Stimulated activated memory B cell treated with anti-CD40 and anti-IgM and Interleukin-4, amounts not matched to agents 10 μg/mL and 1 μg/mL and 100 μg/mL, for 72 hours (primary cell): ENCODE measurements at places on chromosomes 3 and 15.

DNA sequence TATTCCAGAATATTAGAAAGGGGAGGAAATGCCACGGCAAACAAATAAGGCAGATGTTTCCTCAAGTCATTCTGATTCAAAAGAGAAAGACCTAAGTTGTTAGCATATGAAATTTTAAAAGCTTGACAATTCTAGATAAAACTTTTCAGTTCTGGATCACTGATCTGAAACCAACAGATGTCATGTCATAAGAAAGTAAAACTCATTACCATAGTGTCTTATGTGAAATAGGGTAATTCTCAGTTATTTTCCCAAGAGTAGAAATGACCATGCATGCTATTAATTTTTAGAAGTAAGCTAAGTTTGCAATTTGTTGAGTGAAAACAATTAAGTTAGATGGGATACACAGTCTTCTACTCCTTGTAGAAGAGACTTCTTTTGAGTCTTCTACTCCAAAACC, 630.3 kb downstream of the NAALADL2 start:
- no peak for ATAC-seq

- ATAC-seq: no peak
Observed at GRCh38 chr3:26015752-26016151, 225.9 kb downstream of the OXSM start.

DNA sequence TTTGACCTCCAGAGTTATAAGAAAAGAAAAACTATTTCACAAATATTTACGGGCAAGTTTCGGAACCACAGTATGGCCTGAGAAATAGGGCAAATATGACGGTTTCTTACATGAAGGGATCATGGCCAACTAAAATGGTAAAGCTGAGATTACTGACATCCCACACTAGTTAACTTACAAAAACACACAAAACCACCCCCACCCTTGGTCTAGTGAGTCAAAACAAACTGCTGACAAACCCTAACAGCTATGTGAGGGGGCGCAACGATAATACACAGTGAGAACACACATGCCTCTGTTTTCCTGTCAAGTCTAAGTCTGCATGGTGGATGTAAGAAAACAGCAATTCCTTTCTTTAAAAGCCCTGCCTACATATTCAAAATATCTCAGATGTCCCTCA, 32.3 kb downstream of the CBLB start:
- peak; percentile 67 for ATAC-seq

- no peak for ATAC-seq
Observed at GRCh38 chr3:131282379-131282778, 99.2 kb upstream of the NUDT16 start.

DNA sequence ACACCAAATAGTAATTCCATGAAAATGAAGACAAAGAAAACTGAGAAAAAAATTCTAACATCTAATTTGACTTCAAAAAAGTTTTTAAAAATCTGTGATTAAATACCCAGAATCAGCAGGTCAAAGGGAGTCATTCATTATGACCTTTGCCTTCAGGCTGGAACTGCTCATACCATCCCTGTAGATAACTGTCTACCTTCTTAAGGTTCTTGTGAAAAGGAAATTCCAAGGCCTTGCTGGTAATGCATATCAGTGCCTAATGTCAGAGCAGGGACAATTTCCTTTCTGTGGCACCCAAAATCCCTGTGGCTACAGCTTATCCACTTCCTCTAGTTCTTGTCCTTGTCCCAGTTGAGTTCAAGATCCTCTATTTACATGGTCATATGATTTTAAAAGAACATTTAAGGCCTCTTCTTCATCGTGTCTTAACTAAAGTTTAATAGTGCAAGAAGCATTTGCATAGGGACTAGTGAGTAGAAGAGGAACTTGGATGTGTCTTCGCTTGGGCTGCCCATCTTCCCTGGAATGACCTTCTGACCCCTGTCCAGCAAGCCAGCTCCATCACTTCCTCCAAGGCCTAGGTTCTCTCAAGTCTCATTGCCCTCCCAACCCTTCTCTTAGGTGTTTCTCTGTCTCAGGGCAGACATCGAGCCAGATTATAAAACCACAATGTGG, 8.7 kb upstream of the PLCL2 start:
- no peak for ATAC-seq

DNA sequence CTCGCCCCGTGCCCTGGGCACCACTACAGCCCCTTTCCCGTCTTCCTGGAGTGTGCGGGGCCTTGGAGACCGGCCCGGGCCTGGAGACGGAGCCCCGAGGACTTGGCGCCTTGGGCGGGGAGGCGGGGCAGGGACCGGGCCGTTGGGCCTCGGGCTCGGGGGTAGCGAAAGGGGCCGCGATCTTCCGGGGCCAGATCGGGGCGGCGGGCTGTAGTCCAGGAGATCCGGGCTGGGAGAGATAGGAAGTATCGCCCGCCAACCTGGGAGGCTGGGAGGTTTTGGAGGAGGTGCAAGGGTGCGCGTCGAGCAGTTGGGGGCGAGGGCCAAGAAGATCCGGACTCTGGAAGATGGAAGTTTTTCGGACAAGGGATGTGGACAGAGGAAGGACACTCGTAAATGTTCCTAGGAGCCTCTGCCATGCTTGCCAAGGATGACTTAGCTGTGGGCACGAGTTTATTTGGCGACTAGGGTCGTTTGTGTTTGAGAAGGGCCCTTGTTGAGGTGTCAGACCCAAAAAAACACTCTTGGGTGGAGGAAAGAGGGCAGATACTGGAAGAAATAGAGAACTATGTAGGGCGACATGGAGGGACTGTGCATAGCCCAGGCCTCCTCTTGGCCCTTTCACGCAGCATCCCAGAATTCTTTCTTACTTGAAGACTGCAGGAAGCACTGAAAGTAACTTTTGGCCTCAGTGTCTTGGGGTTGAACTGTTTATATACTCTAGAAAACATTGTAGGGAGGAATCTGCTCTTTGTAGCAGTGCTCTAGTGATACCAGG, 712 bp downstream of the RTF1 start:
- peak; percentile 70 for ATAC-seq

DNA sequence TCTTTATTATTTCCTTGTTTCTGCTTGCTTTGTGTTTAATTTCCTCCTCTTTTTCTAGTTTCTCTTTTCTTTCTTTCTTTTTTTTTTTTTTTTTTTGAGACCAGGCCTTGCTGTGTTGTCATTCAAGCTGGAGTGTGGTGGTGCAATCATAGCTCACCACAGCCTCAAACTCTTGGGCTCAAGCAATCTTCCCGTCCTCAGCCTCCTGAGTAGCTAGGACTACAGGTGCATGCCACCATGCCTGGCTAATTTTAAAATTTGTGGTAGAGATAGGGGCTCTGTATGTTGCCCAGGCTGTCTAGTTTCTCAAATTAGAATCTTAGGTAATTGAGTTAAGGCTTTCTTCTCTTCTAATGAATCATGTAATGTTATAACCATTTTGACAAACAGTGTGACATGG, 22.4 kb downstream of the SLMAP start:
- ATAC-seq: no peak

DNA sequence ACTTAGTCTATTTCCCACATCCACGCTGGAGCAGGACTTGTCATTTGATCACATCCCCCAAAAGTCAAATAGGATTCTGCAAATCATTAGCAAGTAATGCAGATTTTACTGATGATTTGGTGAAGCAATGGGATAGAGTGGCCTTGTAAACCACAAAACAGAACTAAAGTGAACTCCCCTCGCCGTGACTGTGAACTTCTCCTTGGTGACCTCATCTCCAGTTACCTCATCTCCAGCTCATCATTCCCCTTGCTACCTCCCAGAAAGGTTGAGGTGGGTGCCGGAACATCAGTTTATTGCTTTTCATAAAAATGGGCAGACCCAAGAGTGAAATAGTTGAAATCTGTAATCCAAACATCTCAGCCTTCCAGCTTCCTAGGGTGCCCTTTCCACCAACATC, 36.7 kb upstream of the ADPGK start:
- ATAC-seq: no peak

- no peak for ATAC-seq
Observed at GRCh38 chr3:160703974-160704373, 27.0 kb downstream of the ARL14 start.

DNA sequence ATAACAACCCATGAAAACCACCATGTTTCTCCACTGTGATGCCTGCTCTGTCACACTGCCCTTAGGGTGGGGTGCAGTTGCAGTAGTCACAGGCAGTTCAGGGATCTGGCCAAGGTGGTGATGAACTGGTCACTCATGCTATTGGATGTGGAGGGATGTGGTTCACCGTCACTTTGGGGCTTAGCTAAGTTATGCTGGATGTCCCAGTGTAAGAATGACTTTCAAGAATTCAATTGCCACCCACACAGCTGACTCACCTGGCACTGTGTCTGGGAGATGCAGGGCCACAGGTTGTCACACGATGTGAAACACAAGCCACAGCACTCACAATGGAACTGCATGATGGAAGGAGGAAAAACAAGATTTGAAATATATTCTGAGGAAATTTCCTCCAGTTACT, 146.1 kb upstream of the CTNNB1 start:
- ATAC-seq: peak; percentile 31

GRCh38 chr15:94844538-94845389, 613.4 kb downstream of the MCTP2 start:
- no peak for ATAC-seq

DNA sequence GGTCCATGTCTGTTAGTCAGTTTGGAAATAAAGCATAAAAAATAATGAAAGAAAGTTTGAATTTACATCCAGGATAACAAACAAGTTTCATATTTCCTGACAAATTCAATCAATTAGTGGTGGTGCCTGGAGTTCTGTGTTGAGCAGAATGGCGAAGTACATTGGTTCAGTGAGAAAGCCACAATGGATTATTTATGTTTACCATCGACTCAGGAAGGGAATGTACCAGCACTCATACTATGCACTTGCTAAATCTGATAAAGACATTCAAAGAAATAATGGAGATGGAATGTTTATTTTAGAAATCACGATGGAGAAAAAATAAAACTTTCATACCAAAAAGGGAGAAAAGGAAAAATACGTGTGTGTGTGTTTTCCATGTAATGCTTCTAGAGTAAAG, 45.3 kb upstream of the MME start:
- no peak for ATAC-seq
